ENCODE measurements at places on chromosomes 6 and 20. TPM values are rescaled to one million over a fixed set of nuclear protein-coding genes. Genes with fewer than 3 reads are reported as not detected.

- no peak for DNase-seq
Observed at GRCh38 chr6:163726037-163726695, 311.6 kb downstream of the QKI start.

EEF1A1 gene
- polyA plus RNA-seq, result 22,507 TPM

- DNase-seq, result peak; percentile 37
Observed at GRCh38 chr6:18280084-18280483, 15.8 kb upstream of the DEK start.

DNA sequence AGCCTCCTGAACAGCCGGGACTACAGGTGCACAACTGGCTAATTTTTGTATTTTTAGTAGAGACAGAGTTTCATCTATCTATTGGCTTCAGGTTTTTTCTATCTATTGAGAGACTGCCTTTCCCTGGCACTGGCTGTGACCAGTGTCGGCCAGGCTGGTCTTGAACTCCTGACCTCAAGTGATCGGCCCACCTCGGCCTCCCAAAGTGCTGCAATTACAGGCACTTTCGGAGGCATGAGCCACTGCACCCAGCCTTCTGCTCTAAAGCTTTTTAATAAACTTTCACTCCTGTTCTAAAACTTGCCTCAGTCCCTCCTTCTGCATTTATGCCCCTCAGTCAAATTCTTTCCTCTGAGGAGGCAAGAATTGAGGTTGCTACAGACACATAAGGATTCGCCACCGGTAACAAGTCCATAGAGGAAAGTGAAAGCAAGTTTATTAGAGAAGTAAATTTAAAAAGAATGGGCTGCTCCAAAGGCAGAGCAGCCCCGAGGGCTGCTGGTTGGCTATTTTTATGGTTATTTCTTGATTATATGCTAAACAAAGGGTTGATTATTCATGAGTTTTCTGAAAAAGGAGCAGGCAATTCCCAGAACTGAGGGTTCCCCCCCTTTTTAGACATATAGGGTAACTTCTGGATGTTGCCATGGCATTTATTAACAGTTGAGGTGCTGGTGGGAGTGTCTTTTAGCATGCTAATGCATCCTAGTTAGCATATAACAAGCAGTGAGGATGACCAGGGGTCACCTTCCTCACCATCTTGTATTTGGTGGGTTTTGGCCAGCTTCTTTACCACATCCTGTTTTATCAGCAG, 44.8 kb upstream of the RNGTT start:
- no peak for DNase-seq

GRCh38 chr6:146253691-146254090, 224.8 kb downstream of the GRM1 start:
- peak; percentile 22 for DNase-seq

EYS gene
- polyA plus RNA-seq, result 1.1 TPM

DNA sequence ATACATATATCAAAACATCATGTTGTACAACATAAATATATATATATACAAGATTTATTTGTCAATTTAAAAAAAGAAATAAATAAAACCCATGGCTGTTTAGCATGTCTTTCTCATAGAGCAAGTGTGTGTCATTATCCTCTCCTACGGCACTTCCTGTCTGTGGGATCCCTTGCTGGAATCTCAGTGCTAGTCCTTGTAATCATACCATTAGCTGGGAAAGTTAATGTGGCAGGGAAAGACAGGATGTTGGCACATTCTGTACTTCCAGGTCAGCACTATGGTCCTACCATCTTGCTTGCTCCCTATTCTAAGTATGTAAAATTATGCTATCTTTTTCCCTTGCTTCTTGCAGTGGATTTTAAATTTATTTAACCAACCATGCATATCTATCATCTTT, 9.5 kb upstream of the SLC17A3 start:
- DNase-seq, result no peak

DNA sequence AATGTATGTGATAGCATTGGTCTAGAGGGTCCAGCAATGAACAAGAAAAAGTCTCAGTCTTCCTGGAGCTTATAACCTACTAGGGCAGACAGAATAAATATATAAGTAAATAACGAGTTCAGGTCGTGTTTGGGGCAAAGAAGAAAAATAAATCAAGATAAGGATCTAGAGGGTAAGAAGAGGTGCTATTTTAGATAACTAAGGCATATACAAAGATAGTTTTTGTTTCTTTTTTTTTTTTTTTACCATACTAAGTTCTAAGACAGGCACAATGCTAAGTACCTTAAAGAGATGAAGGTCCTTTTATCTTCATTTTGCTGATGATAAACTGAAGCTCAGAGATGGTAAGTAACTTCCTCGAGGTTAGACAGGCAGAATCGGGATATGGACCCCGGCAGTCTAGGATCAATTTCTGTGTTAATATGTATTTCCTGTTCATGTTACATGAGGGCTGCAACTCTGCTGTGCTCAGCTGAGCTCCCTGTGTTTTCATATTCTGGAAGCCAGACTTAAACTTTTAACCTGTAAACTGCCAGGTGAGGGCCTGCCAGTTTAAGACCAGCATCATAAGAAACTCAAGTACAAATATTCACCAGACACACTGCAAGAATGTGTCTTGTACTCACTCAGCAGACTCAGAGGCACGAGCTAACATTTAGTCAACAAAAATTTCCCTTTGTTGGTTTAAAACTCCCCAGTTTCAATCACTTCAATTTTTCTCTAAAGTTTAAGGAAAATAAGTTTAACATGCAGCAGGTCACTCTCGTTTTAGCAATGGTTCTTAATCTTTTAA, 23.3 kb downstream of the SESN1 start:
- DNase-seq, result no peak

DNA sequence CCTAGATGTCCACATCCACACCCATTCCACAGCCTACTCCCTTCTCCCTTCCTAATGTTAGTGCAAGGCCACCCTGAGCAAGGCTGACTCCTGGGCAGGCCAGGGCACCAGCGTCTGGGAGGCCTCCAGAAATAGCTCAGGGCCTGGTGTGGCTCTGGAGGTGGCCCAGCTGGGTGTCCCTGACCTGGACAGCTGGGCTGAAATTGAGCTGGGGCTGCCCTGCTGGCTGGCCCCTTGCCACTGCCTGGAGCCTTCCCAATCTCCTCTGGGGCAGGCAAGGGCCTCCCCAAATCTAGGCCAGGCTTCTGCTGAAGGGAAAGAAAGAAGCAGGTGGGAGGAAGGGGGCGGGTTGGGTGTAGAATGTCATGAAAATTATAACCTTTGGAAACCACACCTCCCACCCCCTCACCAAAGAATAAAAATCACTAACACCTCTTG, 2.1 kb downstream of the FAM110A start:
- DNase-seq, result peak; percentile 59

- DNase-seq, result peak; percentile 71
Observed at GRCh38 chr6:18242062-18242851, 22.1 kb downstream of the DEK start.

ARMC2 gene
- 5.5 TPM for polyA plus RNA-seq

DNA sequence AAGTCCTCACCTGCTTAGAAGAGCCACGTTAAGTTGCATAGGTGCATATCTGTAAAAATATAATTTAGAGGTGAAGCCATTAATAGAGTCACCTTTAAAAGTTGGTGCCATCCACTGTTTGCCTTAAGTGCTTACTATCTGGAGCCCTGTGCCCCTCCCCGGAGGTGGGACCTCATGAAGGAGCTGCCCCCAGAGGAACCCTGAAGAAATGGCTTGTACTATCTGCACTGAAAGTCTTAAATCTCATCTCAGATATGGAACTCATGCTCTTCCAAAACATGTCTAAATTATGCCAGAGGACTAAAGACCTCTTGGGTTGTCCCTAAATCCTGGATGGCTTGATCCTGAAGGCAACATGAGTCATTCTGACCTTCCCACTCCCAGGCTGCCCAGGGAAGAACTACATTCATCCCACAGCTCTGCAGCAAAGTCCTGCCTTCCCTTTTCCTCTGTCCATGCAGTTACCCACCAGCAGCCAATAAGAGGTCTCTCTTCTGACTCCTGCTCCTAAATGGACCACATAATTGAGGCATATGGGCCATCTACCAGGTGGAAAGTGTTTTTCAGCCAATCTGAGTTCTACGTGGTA, 85.3 kb downstream of the ASXL1 start:
- no peak for DNase-seq

DNA sequence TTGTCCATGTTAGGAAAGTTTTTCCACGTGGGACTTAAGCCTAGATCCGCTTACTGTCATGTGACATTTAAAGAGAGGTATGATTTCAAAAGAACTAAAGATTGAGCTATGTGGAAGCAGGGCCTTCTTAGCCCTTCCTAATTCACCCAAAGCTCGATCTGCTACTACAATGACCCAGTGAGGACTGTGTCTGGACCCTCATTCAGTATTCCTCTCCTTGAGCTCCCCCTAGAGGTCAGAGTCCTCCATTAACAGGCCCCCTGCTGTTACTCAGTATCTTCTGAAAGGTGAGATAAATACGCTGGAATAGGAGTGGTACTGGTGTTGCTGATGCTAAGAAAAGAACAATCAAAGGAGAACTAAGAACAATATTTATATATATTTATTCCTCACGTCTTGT, 414.0 kb downstream of the GJA1 start:
- DNase-seq, result peak; percentile 42

BCAS4 gene
- 2.9 TPM for polyA plus RNA-seq

GRCh38 chr6:160393891-160394653, 45.9 kb downstream of the SLC22A3 start:
- DNase-seq, result no peak

ZSCAN23 gene
- polyA plus RNA-seq, result 3.6 TPM

- no peak for DNase-seq
Observed at GRCh38 chr6:166778046-166778445, 151.0 kb upstream of the RPS6KA2 start.

GRCh38 chr20:58987790-58988564, 6.9 kb downstream of the NELFCD start:
- DNase-seq, result no peak

- DNase-seq, result no peak
Observed at GRCh38 chr6:139126255-139126654, 8.6 kb upstream of the HECA start.

DNA sequence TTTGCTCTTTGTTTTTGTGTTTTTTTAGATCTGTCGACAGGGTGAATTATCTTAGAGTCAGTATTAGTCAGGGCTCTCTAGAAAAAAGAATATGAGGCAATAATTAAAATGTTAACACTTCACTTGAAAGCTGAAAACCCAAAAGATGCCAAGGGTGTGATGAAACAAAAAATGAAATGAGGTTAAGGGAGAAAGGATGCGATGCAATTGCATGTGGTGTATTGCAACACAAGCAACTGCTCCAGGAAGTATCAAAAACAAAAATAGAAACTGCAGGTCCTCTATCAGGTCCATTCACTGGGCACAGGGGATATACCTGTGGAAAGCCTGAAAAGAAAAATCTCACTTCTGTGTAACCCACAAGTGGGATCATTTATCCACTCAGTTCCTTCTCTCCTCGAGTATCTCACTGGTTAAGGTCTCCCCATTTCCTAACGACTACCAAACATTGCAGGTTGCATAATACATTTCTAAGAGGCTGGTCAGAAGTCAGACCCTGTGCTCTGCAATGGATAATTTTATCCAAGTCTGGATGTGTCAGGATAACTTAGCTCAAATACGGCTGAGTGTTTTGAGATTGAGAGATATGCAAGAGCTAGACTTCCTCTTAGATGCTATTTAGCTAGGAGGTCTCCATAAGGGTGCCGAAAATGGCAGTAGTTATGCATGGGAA, 257.7 kb upstream of the GJE1 start:
- no peak for DNase-seq

DNA sequence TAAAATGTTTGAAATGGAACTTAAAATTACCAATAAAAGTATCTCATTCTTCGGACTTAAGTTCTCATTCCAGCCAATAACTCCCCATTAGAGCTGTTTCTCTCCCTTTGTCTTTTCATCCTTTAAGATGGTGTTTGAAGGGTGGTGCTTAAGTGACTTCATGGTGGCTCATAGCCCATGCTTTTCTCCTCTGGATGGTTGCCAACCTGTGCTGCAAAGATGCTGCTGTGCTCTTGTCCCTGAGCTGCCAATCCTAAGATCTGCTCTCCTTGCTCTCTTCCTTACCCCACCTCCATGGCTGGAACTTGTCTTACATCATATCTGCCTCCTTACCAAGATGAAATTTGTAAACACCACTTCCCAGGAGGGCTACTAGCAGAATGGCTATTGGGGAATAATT, 31.6 kb upstream of the PNRC1 start:
- DNase-seq, result peak; percentile 78

NTSR1 gene
- 0.07 TPM for polyA plus RNA-seq

SLC22A16 gene
- 0.59 TPM for polyA plus RNA-seq

DNA sequence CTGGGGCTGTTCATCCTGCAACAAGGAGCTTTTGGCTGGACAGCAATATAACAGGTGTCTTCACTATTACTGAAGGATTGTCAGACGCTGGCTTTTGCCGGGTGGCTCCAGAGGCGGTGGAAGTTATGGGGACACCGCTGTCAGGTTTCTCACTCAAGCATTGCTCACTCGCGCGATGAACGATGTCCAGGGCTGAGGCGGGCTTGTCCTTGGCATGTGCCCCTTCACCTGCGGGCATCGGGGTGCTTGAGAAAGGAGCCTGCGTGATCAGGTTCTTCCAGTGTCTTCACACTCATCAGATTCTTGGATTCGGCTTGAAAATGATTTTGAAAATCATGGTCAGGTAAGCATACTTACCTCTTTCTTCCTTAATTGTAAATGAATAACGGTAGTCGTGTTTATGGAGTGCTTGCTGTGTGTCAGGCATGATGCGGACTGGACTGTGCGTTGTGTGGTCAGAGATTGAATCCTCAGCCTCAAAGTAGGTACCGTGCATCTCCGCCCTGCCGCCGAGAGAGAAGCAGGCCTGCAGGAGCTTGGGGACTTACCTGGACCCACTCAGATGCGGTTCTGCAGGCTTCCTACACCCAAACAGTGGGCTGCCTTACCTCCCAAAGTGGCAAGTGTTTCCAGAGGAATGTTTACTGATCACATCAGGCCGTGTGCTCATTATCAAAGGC, 18.3 kb upstream of the PYGB start:
- no peak for DNase-seq

DNA sequence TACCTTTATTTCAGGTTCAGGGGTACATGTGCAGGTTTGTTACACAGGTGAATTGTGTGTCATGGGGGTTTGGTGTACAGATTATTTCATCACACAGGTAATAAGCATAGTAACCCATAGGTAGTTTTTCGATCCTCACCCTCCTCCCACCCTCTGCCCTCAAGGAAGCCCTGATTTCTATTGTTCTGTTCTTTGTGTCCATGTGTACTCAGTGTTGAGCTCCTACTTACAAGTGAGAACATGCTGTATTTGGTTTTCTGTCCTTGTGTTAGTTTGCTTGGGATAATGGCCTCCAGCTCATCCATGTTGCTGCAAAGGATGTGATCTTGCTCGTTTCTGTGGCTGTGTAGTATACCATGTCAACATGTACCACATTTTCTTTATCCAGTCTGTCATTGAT, 66.0 kb downstream of the STK4 start:
- no peak for DNase-seq

C6orf15 gene
- polyA plus RNA-seq, result not detected

GPLD1 gene
- 1.7 TPM for polyA plus RNA-seq

TTLL9 gene
- 0.19 TPM for polyA plus RNA-seq

DNA sequence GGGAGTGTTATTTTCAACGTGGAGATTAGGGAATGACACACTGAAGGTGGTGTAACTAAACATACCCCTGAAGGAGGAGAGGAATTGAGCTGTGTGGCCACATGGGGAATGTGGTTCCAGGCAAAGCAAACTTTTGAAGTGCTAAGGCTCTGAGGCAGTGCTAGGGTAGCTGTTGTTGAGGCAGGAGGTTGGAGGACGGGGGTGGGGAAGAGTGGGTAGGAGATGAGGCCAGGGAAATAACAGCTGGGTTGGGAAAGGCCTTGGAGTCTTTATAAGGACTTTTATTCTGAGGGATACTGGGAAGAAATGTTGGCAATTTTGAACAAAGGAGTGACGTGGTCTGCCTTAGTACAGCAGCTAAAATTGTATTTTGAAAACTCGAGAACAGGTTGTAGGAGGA, 13.0 kb downstream of the RPRD1B start:
- DNase-seq, result no peak

GRCh38 chr6:1821513-1822183, 211.9 kb downstream of the FOXC1 start:
- peak; percentile 87 for DNase-seq

TCP11 gene
- 0.53 TPM for polyA plus RNA-seq
